ENCODE measurements at places on chromosomes 13 and 19.

- DNase-seq, result no peak
These were observed 141.3 kb upstream of the RNF113B start for GRCh38 chr13:98318263-98318878.

GRCh38 chr13:37175996-37176395 is 70.5 kb upstream of the CSNK1A1L start:
- DNase-seq, result no peak

DNA sequence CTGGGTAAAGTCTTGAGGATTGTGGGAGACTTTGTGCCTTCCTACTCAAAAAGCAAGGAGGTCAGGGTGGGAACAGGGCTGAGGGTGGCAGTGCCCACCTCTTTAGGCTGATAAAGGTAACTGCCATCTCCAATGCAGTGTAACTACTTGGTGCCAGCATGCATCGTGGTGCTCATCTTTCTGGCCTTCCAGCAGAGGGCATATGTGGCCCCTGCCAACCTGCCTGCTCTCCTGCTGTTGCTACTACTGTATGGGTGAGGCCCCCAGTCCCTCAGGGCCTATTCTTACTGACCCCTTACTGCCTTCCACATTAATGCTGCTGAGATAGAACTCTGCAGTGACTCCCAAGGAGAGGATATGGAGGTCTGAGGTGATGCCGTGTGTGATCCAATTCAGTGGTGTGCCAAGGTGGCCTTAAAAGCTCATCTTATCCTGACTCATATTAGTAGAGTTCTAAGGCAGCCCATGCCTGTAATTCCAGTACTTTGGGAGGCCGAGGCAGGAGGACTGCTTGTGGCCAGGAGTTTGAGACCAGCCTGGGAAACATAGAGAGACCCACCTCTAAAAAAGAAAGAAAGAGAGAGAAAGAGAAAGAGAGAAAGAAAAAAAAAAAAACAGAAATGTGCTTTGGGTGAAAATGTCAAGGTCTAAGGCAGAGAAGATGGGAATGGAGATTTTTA is 9.7 kb upstream of the ARHGAP45 start:
- no peak for DNase-seq

GRCh38 chr19:18589380-18590272 is 1.0 kb downstream of the REX1BD start:
- DNase-seq, result no peak

GRCh38 chr19:1076951-1077350 is 10.0 kb downstream of the ARHGAP45 start:
- no peak for DNase-seq

- DNase-seq, result no peak
These were observed 104.5 kb downstream of the SUCLA2 start for GRCh38 chr13:47896546-47896945.

DNA sequence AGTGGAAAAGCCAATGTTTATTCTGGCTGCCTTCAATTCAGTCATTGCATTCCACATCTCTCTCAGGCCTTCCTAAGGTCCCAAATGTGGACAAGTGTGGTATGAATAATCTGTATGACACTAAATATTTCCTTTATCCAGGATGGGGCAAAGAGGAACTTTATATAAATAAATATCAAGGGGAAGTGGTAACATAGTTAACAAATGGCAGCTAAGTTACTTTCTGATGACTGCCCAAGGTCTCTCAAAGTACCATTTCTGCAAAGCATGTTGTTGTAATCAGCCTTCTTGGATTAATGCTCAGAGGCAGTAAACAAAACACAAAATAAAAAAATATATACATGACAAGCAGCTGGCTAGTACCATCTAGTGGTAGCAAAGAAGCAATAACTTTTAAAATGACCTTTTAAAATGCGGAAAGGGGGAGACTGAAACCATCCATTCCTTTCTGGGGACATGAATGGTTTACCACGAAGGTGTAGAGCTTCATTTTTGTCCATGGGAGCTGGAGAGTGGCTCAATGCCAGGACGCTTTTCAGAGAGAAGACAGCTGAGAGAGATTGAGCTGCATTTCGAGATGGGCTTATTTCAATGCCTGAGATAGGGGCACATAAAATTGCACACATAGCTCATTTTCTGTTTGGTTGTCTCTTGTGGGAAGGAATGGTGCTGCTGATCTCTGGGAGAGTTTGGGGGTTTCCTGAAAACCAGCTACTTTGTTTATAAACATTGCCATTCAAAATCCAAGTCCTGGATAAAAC is 259.2 kb downstream of the RFC3 start:
- peak; percentile 30 for DNase-seq

DNA sequence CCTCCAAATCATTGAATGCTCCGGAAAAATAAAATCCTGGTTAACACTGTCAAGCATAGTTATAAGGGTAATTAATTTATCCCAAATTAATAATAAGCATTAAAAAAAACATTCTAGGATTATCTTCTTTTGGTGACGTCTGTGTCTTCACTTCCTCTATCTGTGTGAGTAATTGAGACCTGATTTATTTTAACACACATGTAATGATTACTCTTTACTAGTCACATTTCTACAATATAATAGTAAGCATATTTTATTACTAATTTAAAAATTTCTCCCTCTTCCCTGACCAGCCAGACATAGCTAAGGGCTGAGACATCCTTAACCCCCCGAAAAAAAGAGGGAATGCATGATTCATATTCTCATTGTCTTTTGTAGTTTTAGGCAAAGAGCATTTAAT is 2.3 kb downstream of the FNDC3A start:
- no peak for DNase-seq

- no peak for DNase-seq
These were observed 63.4 kb upstream of the MED4 start for GRCh38 chr13:48158290-48158689.

DNA sequence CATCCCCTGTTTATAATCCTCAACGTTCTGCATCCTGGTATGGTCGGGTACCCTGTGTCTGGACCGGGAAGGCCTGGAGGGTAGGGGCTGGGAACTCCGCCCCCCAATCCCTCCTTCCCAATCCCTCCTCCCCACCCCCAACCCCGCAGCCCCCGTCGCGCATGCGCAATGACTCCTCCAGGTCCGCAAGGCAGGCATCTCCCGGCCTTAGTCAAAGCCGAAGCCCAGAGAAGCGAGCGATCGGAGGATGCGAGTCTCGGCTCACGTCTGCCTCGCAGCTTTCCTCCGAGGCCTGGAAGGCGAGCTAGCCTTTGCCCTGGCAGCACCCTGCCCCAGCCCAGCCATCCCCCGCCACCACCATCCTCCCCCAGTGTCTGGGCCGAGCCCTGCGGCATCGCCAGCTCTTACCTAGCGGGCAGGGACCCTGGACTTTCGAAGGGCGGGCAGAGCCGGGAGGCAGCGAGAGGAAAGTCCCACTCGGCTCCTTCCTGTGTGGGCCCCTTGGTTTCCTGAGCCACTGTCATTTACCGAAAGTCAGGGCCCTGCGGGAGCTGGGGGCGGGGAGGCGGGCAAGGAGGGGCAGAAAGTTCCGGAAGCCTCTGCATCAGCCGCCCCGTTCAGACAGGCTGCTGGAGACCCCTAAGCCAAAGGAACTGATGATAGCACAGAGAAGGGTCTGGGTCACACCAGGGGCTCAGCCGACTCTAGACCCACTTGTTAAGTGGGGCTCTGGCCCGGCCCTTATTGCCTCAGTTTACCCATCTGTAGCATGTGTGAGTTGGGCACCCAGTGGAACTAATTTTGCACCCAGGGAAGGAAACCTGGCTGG is at the start of gene JAK3:
TSS of gene JAK3 (minus strand) at position 445 of the 829 bp plus-strand sequence. CDS start 3,565 bp downstream, outside the sequence.
- no peak for DNase-seq

- DNase-seq, result no peak
These were observed at the start of gene CYP4F2 for GRCh38 chr19:15897738-15898276. TSS of gene CYP4F2 (minus strand) at chr19:15898074. CDS start at chr19:15897611, 463 bp downstream.

DNA sequence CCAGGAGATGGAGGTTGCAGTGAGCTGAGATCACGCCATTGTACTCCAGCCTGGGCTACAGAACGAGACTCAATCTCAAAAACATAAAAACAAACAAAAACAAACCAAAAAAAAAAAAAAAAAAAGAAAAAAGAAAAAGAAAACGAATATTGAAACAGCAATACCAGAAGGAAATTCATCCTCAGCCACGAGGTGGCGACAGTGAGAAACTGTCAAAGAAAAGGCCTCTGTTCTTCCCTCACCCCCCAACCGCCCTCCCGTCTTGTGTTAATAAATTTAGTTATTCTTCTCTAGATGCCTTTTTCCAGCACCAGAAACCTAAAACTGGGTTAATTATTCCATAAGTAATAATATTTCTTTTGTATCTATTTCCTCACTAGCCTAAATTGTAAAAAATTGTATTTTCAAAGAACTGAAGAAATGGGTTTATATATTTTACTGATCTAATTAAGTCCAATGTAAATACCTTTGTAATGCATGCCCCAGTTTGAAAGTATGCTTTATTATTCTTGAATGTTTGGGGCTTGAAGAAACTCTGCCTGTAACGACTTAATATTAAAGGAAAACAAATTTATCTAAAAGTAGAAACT is 38.6 kb downstream of the LIG4 start:
- DNase-seq, result no peak

DNA sequence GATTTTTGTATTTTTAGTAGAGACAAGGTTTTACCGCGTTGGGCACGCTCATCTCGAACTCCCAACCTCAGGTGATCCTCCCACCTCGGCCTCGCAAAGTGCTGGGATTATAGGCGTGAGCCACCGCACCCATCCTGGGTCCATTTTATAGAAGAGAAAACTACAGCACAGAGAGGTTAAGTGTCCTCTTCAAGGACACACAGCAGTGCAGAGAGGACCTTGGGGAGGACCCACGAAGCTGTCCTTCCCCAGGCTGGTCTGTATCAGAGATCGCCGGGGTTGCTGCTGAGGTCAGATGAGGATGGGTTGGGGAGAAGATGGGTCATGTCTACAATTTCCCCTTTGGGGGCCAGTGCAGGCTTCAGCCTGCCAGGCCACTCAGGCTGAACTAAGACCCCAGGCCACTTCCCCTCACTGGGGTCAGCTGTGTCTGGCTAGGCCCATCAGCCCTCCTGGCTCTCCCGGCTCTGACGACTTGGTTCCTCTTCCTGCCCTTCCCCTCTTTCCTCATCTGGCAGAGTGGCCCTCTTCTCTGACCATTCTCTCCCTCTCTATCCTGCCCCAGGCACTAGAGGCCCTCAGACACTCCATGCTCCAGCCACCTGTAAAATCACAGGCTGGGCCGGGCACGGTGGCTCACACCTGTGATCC is 9.6 kb downstream of the MYO1F start:
- no peak for DNase-seq

DNA sequence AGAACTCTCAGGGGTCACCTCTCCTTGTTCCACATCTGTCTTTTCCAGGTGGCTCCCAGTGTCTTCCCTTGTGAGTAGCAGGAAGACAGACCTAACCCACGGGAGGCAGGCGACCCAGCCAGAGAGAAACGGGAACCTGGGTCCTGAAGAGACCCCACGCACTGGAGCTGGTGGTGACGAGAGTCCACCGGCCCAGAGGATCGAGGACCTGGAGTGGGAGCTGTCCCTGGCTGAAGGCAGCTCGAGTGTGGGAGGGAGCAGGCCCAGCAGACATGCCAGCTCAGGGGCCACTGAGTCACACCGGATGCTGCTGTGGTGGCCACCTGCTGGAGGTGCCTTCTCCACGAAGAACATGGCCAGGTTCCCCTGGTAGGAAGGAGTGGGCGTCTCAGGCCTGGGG is 66.5 kb upstream of the ATP12A start:
- DNase-seq, result no peak
